ENCODE measurements at places on chromosomes 12 and 14.

DNA sequence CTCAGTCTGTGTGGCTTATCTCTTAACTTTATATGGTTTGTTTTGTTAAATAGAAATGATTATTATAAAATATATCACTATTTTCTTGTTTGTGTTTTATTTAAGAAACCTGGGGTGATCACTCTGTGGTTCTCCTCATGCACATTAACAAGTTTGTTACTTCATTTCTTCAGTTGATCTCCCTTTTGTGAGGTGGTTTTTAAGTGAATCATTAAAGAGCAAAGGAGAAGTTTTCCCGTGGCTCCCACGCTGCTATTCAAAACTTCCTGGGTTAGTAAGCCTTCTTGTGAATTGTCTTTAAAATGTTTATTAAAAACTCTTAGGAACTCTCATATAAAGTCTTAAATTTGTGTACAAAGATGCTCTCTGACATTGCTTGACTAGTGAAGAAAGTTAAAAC is 11.8 kb downstream of the ADIPOR2 start:
- DNase-seq: no peak

DNA sequence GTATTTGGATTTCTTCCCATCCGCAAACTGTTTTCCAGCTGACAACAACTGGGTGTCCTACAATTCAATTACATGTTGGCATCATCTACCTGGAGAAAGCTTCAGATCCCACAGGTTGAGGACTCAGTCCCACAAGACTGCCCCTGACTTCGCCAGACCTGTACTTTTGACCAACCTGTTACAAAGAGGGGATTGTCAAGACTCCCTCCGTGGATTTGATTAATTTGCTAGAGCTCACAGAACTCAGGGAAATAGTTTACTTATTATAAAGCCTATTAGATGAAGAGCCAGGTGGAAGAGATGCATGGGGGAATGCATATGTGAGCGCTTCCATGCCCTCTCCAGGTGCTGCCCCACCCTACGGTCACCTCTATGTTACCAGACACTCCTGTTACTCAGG is 14.6 kb downstream of the RESF1 start:
- DNase-seq: no peak

- no peak for DNase-seq
Observed at GRCh38 chr14:37678916-37679315, 83.5 kb downstream of the TTC6 start.

- DNase-seq: no peak
Observed at GRCh38 chr14:52455291-52456088, 96.8 kb downstream of the TXNDC16 start.

DNA sequence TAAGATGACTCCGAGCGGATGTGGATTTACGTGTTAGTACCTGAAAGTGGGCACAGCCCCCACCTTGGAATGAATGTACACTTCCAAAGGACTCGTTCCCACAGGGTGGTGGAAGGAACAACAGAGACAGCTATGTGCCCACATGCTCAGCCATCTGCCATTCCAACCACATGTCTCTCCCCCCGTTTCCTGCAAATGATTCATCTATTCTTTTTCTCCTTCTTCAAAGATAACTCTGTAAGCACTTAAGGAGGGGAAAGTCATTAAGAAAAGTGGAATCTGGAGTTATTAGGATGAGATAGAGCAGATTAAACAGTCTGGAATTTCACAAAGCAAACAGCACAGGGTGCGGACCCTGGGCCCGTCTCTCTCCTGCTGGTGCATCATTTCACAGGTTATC is 18.5 kb upstream of the DUSP6 start:
- no peak for DNase-seq

DNA sequence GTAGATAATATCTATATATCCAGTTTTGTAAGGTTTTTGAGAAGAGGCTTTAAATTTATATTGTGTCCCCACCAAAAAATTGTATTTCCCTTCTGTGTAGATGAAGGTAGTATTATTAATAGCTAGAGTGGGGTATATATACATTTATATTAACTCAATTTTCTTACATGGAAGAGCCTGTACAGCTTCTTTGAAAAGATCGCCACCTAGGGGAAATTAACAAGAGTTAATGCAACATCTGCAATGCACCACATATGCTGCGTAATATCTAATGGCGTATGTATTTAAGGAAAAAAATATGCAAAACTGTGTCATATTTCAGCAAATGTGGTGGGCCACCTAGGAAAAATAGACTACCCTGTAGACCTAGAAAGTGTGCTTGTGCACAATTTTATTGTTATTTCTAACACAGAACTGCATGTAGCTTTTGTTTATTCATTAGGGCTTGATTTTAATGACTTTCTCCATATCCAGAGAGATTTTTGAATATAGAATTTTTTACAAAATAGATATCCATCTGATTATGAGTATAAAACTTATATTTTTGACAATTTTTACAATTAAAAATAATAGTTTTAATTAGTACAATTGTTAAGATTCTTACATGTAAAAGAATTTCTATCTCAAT is 14.0 kb downstream of the CCER1 start:
- DNase-seq: no peak

DNA sequence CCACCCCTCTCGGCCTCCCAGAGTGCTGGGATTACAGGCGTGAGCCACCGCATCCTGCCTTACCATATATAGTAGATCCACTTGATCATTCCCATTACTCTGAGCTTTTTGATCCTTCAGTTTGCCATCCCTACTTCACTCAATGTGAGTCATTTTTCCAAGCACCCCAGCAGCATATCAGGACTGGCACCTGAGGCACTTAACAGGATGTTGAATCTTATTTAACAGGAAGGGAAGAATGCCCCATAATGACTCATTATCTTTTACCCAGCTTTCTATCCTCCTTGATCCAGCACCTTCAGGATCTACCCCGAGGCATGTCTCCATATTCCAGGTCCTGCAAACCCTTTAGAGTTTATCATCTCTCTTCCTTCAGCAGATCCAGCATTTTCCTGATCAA is 84.9 kb upstream of the CMKLR1 start:
- DNase-seq: no peak

- no peak for DNase-seq
Observed at GRCh38 chr12:92560713-92561542, 141.9 kb upstream of the PLEKHG7 start.

DNA sequence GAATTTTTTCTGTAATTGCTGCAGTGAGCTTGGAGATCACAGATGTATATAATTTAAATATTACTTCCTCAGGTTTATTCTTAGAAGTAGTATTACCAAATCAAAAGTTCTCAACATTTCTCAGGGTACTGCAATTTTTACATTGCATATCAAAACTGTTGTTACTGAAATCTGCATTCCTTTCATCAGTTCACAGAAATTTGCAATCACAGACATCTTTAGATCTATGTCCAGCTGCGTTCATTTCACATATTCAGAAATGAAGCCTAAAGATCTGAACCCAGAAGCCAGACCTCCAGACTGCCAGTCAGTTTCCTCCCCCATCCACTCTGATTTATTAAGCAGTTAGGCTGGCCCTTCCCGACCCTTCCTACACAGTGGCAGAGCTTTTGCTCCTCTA is 18.2 kb upstream of the IFT81 start:
- DNase-seq: no peak

DNA sequence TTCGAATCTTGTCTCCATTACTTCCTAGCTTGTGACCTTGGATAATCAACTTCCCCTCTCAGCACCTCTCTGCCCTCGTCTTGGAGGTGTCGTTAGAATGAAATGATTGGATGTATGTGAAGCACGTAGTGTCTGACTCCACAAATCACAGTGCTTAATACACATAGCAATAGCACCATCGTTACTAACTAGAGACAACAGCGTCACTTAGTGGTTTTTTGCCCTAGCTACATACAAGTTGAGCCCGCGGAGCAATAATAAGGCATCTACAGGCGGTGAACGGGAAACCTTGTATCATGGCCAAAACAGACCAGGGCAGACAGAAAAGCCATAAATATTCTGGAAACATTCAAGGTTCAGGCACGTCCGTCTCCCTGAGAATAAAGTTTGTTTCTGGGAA is 154.9 kb downstream of the ASCL4 start:
- peak; percentile 4 for DNase-seq

Data from midbrain (tissue), 1 donor.